Neuronal stem cell (in vitro differentiated cells): ENCODE measurements at places on chromosomes 11 and 22.

- DNase-seq, result no peak
Measured at GRCh38 chr11:2569321-2569721, 124.5 kb downstream of the KCNQ1 start.

DNA sequence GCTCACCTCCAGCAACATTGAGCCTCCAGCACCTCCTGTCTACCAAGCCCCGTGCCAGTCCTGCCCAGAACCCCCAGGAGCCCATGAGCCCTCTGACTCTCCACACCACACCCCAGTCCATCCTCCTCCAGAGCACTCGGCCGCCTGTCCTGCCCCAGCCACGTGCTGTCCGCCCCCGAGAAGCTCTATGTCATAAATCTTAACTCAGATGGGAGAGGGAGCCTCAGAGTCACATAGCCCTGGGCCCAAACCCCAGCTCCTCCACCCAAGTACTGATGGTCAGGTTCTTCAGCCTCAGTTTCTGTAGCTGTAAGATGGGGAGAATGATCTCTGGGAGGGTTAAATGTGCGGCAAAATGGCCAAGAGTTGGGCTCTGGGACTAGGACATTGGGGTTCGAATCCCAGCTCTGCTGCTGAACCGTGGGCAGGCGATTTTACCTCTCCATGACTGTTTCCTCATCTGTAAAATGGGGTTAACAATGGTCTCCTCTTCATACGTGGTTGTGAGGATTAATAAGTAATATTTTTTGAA lies 27.8 kb downstream of the CYTH4 start:
- DNase-seq, result no peak

DNA sequence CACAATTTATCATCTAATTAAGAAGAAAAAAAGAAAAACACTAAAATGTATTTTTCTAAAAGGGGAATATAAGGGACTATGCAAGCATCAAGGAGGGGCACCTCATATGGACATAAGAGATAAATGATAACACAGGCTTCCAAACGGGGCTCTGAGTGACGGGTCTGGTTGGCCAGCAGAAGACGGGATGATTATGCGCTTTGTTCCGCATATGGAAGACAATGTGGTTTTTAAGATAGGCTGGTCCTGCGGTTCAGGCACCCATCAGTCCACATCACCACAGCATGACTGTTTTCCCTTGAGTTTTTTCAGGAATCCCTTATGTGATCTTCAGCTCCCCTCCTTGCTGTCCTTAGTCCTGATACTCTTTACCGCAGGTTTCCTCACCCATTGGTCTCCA lies 404.6 kb downstream of the OPCML start:
- no peak for DNase-seq

- no peak for DNase-seq
Measured at GRCh38 chr11:59787816-59788215, 22.8 kb downstream of the MRPL16 start.

- DNase-seq, result no peak
Measured at GRCh38 chr11:20360650-20361049, 2.9 kb upstream of the HTATIP2 start.

- no peak for DNase-seq
Measured at GRCh38 chr11:8342821-8343681, 79.4 kb upstream of the LMO1 start.

DNA sequence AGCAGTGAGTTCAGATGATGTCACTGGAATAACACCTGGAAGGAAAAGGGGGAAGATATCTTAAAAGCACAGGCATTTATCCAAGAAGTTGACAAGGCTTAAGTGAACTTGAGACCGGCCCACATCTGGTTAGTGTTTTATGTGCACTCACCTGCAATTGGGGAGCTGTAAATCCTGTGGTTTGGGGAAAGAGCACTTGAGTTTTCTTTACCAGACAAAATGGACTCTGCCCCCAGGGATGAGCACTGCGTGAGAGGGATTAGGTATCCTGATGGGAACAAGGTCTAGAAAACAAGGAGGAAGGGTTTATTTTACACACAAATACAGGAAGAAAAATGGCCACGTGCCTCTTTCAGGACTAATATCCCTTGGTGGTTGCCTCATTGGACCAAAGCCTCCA lies 15.2 kb downstream of the E2F8 start:
- DNase-seq, result no peak

DNA sequence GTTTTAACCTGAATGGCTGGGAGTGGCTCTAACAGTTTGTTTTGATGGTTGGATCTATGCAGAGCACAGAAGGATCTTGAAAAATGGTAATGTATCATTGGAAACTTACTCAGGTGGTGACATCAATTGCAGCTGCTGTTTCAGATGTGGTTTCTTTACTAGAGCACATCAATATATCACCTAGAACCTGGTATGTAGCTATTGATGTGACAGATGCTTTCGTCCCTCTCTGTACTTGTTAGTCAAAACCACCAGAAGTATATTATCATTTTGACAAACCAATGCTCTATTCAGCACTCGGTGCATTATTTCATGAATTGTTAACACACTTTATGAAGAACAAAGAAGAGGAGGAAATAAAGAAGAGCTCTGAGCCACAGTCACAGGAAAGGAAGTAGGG lies 26.6 kb upstream of the SCN3B start:
- no peak for DNase-seq

GRCh38 chr22:38081941-38082828 lies 1.8 kb downstream of the SLC16A8 start:
- no peak for DNase-seq

GRCh38 chr11:7570938-7571521 lies 57.2 kb downstream of the PPFIBP2 start:
- DNase-seq, result no peak

DNA sequence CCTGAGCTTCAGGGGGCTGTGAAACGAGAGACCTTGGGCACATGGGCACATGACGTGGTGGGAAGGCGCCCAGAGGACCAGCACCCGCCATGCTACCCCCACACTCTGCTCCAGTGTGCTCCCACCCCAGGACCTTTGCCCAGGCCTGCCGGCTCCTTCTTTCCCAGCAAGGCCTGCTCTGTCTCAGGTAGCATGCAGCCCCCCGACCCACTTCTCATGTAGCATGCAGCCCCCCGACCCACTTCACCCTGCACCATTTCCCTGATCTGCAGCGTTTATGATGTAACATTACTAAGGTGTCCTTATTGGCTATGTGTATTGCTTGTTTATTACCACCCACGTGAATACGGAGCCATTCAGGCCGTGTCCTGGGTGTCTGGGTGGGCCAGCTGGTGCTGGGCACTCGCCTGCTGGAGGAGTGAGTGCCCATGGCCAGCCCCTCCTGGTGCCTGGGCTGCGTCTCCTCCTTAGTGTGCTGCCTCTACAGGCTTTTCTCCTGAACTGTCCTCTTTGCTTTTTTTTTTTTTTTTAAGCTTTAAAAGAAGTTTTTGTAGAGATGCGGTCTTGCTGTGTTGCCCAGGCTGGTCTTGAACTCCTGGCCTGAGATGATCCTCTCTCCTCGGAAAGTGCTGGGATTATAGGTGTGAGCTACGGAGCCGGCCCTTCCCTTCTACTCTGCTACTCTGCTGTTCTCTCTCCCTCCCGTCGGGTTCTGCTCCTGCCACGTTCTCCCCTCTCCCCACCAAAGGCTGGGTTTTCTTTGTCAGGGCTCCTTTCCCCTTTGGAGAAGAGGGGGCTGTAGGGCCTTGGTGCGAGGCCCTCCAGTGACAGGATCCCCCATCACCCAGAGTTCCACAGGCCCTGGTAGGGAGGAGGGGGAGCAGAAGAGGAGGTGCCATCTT lies 29.4 kb downstream of the LRP5 start:
- no peak for DNase-seq

DNA sequence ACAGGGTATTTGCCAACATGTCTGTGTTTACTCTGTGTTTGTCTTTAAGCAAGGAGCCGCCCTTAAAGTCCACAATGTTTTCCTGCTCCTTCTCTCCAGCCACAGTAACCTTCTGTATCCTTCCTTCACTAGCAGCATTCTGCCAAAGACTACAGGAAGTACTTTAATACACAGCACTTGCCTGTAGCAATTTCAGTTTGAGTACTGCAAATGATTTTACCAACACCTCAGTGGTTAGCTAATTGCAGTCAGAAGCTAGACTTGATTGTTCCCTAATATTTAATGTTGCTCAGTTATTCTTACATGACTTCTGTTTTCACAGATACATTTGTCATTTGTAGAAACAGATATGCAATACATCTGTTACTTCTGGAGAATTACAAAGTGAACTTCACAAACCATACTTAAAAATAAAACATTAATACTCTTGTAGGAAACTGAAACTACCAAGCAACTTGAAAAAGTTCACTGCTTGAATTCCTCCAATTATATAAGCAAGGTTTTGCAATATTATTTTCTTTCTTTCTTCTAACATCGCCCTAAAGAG lies 69.1 kb downstream of the FCHSD2 start:
- no peak for DNase-seq

DNA sequence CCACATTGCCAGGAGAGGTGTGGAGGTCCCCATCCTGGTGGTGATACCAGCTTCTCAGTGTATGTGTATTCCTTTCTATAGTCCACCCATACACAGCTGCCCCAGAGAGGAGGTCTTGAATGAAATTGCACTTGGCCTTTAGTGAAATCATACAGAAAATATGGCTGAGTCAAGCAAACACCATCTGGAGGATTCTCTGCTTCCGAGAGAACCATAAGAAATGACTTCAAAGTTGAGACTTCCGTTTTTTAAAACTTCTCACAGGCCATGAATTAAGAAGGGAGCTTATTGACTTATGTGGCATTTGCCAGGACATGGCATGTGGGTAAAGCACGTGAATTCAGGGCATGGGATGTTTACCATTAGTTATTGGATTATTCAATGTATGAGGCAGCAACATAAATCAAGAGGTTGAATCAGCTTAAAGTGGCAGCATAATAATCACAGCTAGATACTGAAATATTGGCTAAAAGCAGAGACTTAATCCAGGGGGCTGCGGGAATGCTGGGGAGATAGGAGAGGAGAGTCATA lies 119.1 kb upstream of the MTNR1B start:
- DNase-seq, result no peak

DNA sequence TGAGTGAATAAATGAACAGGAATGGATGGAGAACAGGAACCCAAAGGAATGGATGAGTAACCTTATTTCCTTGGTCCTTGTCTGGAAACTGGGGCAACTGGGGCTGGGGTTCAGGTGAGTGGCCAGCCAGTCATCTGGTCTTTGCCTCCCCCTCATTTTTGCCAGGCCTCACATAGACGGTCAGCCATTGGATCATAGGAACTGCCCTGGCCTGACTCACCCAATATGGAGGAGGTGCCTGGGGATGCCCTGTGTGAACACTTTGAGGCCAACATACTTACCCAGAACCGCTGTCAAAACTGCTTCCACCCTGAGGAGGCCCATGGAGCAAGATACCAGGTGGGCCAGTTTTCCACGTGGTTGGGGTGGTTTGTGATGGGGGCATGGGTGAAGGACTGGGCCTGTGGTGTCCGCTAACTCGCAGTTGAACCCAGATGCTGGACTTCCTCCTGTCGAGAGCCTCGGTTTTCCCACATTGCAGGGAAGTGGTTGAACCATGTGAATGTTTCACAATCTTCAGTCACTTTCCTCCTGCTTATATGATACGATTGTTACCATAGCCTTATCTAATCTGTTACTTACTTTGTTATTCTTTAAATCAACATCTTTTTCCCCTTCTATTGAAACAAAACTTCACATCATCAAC lies 4.4 kb downstream of the TRIOBP start:
- no peak for DNase-seq

- no peak for DNase-seq
Measured at GRCh38 chr11:32348502-32348901, 86.8 kb downstream of the WT1 start.

- DNase-seq, result no peak
Measured at GRCh38 chr11:66704659-66705360, 24.2 kb downstream of the SPTBN2 start.

GRCh38 chr11:123104697-123105096 lies 42.8 kb upstream of the HSPA8 start:
- no peak for DNase-seq

GRCh38 chr11:18191376-18191775 lies 18.7 kb downstream of the MRGPRX4 start:
- no peak for DNase-seq

DNA sequence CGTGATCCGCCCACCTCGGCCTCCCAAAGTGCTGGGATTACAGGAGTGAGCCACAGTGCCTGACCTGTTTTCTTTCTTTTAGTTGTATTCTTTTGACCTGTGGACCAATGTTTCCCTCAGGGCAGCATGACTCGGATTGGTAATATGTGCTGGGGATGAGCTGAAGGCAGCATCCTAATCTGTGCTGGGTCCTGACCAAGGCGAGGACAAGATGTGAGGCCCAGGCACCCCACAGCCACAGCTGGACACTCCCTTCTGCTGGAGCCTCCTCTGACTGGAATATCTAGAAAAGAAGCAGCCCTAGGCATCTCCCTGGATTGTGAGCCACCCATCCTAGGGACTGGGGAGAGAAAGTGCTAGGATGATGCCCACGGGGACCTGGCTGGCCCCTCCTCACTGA lies 105.4 kb downstream of the PDE2A start:
- no peak for DNase-seq

- DNase-seq, result no peak
Measured at GRCh38 chr11:126279191-126279590, 3.7 kb upstream of the TIRAP start.

- no peak for DNase-seq
Measured at GRCh38 chr11:108933630-108934029, 268.8 kb downstream of the DDX10 start.

DNA sequence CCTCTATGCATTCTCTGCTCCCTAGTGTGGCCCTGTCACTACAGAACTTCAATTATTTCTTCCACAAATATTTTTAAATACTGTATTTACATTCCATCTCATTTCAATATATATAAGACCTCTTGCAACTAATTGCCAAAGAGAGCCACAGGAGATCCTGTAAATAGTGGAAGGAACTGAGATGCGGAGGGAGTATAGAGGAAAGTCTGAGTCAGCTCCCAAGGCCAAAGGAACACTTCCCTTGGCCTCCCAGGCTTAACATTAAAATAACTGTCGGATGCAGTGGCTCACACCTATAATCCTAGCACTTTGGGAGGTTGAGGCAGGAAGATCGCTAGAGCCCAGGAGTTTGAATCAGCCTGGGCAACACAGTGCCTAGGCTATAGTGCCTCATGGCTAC lies 31.2 kb downstream of the RBFOX2 start:
- DNase-seq, result no peak

- no peak for DNase-seq
Measured at GRCh38 chr22:39925909-39926679, 25.2 kb downstream of the GRAP2 start.

DNA sequence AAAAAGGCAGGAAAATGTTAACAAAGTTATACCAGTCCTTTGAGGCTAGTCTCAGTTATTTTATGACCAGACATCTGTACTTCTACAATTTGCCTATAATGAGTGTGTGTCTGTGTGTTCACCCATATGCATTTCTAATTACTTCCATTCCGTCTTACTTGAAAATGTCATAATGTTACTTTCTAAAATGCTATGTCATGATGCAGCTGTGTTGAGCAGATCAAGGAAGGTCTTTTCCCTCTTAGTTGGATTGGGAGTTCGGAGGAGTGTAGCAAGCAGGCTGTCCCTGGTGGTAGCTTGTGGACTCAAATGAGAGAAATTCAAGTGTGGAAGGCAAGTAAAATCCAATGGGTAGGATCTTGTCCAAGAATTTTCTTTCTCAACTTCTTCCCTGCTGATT lies 3.0 kb downstream of the SNX19 start:
- DNase-seq, result no peak
